ENCODE measurements at places on chromosomes 12 and 14.

DNA sequence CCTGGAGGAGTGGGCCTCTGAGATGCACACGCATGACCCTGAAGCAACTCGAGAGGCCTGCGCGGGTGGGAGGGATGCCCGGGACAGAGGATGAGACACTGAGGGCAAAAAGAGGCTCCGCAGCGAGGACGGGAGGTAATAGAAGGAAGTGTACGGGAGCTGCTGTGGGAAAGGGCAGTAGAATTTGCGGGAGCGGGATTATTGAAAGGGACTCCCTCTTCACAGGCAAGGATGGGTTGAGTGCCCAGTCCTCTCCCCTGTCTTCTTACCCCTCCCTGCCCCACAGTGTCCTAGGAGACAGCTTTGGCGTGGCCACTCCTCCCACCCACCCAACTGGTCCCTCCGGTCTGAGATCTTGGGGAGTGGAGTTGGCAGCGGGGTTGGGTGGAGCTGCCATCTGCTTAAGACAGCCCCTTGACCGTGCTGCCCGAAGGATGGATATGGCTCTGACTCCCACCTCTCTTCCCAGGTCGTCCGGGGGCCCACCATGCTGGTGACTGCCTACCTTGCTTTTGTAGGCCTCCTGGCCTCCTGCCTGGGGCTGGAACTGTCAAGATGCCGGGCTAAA, 15.7 kb upstream of the ESPL1 start:
- no peak for DNase-seq

GRCh38 chr14:93535537-93535936, 104.8 kb downstream of the UNC79 start:
- no peak for DNase-seq

DNA sequence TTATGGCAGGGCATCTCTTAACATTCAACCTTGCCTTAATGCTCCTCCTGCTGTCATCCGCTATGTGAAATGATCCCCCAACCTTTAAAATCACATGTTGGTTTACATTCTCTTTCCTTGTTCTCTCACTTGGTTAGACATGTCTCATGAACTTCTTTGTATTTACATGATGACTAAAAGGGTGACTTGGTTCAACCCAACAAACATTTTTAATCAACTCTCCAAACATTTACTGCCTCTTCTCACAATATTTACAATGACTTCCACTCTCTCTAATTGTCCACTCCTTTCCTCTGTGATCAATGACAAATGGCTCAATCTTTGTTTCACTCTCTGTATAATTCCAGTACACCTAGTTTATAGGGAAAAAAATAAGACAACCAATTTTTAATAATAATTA, 506.1 kb downstream of the NELL2 start:
- no peak for DNase-seq

DNA sequence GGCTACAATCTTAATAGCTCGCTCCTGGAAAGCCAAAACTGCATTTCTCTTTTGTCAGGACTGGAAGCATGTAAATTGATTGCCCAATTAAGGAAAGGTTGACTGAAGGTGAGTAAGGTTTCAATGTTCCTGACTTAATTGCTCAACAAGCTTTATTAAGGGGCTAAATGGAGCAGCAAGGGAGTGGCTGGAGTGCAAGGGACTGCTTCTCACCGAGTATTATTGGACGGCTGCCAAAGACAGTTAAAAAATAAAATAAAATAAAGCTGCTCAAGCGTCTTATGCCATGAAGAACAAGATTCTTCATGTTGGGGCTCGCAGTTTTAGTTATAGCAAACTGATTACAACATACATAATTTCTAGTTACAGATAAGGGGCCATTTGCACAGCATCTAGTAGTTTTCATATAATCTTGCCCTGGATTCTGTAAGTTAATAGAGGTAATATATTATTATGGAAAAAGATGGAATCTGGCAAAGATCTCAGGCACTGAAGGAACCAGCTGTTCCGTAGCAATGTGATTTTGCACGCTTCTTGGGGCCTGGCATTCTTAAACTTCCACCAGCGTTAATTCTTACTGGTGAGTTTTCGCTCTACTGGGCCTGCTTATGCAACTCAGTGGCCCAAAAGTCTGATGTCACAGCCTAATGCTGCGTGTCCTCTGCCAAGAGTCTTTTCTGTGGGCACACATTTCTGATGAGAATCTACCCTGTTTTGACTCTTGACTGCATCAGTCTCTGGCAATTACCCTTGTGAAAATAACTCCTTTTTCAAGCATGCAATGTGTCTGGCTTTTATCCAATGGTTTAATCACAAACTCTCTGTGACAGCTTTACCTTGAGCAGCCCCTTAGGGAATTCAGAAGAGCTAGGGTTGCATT, 108.5 kb downstream of the SLC38A1 start:
- DNase-seq, result no peak

DNA sequence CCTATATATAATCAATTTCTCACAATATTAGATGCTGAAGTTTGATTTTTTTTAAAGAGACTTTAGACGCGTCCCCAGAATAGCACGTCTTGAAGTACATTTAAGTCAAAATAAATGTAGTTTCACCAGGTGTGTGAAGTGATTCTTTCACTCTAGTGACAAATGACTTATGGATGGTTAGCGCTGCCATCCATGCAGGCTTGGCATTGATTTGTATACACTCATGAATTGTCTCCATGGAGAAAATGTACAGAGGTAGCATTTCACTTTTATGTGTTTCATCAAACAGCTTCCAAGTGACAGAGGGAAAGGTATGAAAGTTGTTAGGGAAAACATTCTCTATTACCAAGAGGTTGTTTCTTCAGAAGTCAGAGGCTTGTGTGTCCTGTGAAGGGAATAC, 360.8 kb downstream of the PDZRN4 start:
- DNase-seq, result no peak

DNA sequence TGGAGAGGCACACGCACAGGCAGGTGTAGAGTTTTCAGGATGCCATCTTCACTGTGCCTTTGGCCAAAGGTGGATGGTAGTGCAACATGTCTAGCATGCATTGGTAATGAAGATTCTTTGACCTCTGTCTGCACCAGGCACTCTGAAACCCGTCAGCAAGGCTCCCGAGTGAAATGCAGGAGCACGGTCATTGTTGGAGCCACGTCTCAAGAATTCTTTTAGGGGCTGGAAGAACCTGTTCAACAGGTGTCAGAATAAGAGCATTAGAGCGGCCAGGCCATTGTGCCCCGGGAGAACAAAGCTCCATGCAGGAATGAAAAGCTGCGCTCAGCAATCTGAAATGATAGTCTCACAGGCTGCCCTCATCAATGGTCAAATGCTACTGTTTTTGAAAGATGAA, 40.2 kb upstream of the DICER1 start:
- no peak for DNase-seq

DNA sequence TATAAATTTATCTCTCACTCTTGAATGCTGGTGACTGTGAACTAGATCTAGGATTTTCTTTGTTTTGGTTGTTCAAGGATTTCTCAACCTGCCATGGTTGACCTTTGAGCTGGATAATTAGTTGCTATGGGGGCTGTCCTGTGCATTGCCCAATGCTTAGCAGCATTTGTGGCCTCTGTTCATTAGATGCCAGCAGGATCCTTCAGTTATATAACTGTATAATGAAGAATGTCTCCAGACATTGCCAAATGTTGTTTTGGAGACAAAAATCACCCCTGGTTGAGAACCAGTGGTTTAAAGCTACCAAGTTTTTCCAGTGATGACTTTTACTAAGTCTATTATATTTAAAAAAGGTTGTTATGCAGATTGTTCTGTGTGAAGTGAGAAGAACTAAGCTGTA, 147.9 kb upstream of the STXBP6 start:
- no peak for DNase-seq

DNA sequence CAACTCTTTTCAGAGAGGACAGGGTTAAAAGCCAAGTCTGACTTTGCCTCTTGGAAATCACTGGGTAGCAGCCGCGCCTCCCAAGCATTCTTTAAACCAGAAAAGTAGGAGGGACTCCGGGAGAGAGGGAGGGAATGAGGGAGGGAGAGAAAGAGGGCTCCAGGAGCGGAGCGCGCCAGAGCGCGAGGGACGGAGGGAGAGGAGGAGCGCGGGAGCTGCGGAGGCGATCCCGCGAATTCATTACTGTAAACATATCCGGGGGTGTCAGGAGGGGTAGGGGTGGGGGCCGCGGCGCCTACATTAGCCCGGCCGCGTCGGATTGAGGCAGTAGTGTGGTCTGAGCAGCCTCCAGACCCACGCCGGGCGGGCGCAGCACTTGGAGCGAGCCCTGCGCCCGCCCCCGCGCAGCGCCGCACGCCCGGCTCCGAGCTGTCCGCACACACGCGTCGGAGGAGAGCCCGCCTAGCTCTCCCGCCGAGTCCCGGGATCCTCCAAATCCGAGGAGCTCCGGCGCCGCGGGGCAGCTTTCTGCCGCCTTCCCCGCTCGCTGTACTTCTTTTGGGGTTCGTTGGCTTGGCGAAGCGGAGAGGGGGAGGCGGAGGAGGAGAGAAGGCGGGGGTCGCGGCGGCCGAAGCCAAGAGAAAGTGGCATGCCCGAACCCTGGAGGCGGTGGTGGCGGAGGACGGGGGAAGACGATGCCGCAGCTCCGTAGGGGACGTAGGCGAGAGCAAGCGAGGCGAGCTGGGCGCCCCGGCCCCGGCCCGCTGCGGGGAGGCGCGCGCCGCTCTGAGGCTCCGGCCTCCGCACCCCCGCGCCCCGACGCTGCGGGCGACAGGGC, 3.3 kb downstream of the FLRT2 start:
- no peak for DNase-seq

DNA sequence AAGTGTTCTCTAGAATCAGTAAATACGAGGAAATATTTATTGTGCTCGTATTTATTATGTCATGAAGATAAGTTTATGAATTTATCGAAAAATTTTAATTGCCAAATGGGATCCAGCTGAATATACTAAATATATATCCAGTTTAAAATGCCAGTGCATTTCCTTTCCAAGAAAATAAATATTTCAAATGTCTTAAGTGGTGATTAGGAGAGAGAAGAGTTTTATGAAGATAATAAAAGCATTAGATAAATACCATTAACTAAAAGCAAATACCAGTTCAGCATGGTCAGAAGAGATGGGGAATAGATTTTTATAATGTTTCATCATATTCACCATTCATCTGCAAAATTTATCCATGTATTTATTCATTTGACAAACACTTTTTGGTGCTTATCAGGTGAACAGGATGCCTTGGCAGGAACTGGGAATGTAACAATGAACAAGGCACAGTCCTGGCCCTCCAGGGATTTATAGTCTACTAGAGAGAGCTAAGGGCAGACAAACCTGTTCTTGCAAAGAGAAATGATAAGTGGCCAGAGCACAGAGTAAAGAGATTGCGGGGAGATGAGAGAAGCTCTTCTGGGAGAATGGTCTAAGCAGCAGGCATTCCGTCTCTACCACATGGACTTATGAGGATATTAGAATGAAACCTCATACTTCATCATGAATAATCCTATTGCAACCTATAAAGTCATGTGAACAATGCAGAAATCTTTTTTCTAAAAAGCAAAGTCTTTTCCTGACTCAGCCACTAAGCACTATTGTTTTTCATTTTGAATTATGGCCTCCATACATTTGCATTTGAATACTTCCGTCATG, 143.7 kb upstream of the ABCD2 start:
- DNase-seq, result no peak

DNA sequence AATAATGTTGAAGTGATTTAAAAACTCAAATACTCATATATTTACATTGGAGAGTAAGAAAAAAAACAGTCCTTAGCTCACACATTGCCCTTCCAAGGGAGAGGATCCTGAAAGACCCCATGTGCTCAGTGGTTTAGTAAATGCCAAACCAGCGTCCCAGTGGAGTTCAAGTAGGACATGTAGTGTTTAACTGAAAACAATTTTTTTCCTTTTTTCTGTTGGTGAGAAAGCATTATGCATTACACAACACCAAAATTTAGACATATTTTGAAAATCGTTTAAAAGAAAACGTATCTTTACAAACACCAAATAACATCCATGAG, 33.6 kb downstream of the UBR7 start:
- no peak for DNase-seq

DNA sequence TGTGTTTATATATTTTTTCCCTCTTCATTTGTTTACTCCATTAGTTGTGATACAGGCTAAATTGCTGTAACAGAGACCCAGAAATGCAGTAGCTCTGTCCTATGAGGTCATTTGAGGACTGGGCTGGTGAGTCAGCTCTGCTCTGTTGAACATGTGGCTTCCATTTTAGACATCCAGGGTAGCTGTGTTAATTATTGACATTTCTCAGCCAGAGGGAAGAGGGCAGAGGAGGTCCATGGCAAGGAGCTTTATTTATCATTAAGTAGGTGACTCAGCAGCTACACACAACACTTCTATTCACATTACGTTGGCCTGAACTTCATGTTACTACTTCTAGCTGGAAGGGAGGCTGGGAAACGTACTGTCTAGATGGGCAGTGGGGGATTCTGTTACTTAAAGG, 85.4 kb downstream of the PTCSC3 start:
- no peak for DNase-seq

GRCh38 chr12:1093166-1093751, 102.2 kb downstream of the ERC1 start:
- DNase-seq, result no peak
